ENCODE measurements at places on chromosomes 7 and 10.

DNA sequence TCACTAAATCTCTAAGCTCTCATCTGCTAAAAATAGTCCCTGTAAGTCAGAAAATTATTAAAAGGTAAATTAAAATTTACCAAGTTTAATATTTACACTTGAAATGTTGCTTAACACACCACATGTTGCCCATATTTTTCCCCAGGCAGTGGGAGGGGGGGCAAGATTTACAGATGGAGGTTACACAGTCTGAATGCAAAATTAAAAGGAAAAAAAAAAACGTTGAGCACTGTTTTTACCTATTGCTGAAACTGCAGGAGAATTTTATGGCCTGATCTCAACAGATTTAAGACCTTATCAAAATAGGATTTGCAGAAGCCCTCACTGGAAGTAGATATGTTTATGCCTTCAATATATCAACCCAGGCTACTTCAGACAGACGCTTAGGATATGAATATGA, 133.4 kb downstream of the SFMBT2 start:
- DNase-seq = no peak

DNA sequence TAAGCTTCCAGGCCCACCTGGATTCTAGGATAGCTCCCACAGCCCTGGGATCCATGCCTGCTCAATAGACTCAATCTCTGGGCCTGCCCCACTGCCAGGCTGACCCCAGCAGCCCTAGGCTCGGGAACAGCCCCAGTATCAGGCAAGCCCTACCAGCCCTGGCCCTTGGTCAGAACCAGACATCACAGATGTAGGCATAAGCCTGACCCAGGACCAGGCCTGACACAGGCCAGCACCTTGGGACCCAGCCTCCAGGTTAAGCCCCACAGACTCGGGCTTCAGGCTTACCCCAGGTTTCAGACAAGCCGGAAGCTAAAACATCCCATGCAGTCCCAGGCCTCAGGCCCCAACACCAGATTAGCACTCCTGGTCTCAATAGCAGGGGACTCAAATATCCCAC, 276.2 kb upstream of the LRRTM3 start:
- DNase-seq = no peak

DNA sequence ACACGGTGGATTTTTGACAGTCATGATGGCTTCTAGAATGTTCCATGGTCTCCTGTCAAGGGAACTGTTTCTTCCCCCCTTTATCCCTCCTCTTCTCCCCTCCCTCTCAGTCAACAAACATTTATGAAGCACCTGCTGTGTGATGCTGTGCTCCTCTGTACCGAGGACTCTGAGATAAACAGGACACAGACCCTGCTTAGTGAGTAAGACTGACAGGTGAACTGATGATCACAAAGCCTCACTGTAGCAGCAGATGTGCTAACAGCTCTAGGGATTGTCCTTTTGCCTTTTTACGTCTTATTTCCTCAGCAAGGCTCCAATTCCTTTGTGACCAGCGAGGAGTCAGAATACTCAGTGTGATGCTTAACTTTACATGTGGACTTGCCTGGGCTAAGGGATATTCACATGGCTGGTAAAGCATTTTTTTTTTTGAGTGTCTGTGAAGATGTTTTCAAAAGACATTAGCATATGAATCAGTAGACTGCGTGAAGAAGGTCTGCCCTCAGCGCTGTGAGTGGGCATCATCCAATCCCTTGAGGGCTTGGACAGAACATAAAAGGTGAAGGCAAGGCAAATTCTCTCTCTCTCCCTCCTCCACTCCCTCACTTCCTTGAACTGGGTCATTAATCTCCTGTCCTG, 170.1 kb downstream of the ADRA2A start:
- DNase-seq = no peak

GRCh38 chr10:3408603-3409365, 236.2 kb upstream of the PITRM1 start:
- no peak for DNase-seq

DNA sequence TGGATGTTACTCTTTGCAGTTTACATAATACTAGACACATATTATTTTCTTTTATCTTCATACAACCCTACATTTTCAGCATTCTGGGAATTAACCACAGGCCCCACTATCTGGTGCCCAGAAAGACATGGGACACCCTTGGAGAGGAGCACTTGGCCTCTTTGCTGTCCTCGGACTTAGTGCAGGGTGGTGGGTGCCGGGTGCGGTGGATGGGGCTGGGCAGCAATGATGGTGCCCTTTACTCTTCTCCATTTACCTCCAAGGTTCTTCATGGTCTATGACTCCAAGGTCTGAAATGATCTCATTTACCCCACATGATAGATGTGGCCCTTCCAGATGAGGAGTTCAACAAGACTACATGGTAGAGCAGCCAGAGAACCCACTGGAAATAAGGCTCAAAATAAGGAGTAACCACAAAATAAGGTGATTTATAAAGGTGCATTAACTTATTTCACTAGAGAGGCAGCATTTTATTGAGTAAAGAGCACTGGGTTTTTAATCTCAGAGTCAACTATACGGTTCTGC, 56.2 kb upstream of the IGFBP3 start:
- DNase-seq = no peak

DNA sequence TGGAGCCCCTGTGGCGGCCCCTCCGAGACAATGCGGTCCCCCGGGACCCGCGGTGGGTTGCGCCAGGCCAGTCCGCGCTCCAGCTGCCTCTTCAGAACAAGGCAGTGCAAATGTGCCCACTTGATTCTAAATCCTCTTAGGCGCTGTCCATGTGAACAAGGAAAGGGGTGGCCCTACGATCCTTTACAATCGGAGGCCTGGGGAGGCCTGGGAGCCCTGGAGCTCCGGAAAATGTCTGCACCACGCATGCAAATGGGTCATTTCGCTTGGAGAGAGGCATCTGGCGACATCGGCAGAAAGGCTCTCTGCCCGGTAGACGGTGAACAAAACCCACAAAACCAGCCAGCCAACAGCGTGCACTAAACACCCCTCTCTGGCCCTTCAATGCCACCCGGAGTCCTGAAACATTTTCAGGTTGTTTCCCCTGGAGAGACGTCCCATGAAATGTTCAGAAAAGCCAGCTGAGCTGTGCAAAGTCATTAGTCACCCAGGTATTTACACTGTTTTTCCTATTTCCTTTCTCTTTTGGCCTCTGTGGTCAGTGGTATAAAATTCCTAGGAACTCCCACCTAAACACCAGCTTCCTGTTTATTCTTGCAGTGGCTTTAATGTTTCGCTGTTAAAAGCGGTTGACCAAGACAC, 102.8 kb upstream of the ZNF438 start:
- no peak for DNase-seq

DNA sequence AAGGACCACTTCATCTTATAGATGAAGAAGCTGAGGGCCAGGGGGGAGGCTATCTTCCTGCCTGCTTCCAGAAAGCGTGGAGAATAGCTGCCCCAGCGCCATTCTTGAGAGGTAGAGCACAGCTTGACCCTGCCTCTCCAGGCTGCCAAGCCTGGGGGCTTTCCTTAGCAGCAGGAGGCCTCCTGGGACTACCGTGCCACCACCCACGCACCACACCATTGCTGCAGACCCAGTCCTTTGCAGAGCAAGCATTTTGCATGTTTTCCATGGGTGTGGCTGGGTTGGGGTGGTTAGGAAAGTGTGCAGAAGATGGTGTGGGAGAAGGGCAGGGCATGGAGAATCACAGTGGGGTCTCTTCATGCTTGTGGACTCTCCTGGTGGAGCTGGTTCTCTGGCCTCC, 64.9 kb downstream of the TBXAS1 start:
- no peak for DNase-seq

DNA sequence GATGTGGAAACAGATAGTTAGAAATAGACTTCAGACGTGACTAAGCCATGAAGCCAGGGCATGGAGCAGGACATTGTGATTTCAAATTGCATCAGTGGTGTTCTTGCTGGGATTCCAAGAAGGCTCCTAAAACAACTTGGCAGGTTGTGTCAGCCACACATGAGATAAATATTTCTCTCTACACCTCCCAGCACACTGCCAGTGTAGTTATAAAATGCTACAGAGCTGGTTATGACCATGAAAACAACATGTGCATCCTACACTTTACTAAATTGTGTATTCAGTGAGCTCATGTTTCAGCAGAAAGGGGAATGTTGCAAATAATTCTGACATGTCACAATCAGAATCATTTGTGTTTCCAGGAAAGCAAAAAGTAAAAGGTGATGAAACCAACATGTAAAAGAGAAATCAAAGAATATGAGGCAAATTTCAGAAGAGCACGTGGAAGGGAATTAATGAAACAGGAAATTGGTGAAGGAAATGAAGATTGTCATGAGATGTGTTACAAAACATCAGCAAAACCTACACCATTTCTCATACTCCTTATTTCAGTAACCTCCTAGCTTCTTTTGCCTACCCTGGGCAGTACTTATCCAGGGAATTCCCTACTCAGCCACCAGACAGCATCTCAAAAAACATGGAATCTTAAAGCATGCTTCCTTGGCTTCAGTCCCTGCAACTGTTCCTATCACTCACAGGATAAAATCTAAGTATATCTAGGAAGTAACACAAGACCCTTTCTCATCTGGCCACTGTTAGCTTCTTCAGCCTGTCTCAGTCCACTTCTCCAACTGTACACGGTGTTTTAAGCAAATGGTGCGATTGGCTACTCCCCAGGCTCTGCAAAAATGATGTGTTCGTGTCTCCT, 5.8 kb upstream of the CYP3A7 start:
- no peak for DNase-seq

DNA sequence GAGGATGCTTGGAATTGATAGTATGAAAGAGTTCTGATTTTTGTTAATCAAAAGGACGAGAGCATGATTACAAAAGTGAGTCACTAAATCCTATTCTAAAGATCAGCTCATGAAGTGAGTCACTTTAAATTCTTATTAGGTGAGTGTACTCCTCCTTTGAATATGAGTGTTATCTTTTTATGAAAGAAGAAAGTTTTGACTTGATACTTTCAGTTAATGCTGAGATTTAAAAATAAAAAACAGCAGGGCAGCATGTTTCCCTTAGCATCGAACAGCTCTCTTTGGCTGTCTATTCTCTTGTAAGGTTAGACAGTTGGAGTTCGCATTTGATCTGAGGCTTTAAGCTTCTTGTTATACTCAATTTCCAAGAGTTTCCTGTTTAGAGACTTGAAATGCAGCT, 222.0 kb downstream of the TWIST1 start:
- DNase-seq = no peak

GRCh38 chr10:116720668-116721546, 21.5 kb downstream of the HSPA12A start:
- DNase-seq = no peak

DNA sequence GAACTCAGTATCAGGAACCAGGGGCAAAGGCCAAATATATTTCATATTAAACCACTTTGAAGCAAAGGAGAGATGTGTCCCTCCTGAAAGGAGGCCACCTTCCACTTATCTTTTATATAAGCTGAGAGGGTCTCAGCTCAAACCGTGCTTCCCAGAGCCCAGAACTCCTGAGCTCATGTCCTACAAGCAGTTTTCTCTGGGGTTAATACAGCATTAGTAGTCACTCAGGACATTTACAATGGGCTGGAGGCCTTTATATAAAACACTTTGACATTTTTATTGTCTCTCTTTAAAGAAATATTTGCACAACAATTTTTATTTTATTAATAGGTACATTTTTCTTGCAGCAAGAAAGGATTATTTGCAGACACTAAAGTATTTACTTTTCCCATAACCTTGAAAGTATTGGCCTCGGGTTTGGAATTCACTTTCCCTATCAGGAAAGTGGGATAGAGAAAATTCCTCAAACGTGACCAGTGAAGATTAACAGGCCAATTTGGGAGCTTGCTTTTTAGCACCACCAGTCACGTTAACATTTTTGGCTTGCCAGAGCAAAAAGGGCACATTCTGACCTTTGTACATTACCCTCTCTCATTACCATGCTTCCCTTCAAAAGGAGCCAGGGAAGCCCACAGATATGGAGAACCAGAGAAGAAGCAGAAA, 464.9 kb upstream of the NRP1 start:
- DNase-seq = no peak

DNA sequence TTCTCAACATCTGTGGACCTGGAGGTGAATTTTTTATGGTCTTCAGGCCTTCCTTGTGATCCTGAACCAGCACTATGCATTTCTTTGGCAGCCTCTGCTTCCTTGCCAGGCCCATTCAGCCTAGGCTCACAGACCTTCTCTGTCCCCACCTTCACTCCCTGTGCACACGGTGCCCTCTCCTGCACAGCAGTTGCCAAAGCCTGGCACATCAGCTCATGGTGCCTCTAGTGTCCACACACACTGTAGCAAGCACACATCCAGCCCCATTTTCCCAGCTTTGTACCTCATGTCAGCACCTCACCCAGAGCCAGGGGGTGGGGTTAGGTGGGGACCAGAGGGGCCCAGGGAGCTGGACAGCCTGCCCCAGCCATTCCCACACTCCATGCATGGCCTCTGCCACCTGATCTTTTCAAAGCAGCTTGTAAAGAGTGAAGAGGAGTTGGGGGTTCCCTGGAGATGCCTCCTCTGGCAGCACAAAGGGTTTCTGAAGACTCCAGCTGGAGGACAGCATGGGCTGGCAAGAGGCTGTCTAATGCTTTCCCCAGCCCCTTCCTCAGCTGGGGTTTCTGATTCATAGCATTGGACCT, 57.9 kb upstream of the TMEM72 start:
- no peak for DNase-seq

DNA sequence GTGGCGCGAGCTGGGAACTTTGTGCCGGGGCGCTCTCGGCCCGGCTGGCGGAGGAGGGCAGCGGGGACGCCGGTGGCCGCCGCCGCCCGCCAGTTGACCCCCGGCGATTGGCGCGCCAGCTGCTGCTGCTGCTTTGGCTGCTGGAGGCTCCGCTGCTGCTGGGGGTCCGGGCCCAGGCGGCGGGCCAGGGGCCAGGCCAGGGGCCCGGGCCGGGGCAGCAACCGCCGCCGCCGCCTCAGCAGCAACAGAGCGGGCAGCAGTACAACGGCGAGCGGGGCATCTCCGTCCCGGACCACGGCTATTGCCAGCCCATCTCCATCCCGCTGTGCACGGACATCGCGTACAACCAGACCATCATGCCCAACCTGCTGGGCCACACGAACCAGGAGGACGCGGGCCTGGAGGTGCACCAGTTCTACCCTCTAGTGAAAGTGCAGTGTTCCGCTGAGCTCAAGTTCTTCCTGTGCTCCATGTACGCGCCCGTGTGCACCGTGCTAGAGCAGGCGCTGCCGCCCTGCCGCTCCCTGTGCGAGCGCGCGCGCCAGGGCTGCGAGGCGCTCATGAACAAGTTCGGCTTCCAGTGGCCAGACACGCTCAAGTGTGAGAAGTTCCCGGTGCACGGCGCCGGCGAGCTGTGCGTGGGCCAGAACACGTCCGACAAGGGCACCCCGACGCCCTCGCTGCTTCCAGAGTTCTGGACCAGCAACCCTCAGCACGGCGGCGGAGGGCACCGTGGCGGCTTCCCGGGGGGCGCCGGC, 870 bp downstream of the FZD1 start:
- no peak for DNase-seq

DNA sequence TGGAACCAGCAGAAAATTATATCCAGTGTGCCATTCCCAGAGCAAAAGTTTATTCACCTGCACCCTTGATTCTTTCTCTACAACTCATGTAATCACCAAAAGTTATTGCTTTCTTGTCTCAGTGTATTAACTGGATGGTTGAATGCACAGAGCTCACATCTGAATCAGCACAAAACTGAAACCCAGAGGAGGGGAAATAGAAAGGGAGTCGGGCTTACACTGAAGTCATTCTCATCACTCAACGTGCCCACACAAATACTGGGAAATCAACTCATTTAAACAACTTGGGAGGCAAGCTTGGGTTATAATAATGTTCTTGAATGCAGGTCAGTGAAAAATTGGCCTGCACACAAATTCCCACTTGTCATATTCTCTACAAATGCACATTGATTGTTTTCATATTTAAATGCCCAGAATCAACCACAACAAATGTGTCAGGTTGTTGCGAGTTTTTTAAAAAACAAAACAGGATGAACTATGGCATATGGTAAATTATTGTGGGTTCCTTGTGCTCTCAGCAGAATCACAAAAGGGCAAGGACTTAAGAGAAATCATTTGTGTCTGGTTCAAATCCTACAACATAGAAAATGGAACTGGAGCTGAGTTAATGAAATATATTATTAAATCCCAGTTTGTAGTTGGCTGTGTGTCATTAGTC, 125.9 kb upstream of the NOBOX start:
- DNase-seq = no peak

All from stimulated activated CD4-positive, alpha-beta T cell treated with anti-CD3 and anti-CD28 coated beads, Interleukin-1b, Interleukin-23, amount 100 ng/mL, for 1 hour (primary cell).